Upper lobe of left lung (tissue), 6 donors: ENCODE measurements at places on chromosomes 2 and 18. TPM values are rescaled to one million over a fixed set of nuclear protein-coding genes. Genes with fewer than 3 reads are reported as not detected.

Gene DCC
- total RNA-seq = 3.1 TPM

- no peak for DNase-seq
Observed at GRCh38 chr2:217444932-217445331, 557.9 kb downstream of the TNS1 start.

GRCh38 chr18:78875016-78875777 lies 104.4 kb upstream of the SALL3 start:
- DNase-seq = no peak

Gene HOXD13
- total RNA-seq = not detected

GRCh38 chr2:222468346-222468745 lies 44.0 kb downstream of the SGPP2 start:
- no peak for DNase-seq

DNA sequence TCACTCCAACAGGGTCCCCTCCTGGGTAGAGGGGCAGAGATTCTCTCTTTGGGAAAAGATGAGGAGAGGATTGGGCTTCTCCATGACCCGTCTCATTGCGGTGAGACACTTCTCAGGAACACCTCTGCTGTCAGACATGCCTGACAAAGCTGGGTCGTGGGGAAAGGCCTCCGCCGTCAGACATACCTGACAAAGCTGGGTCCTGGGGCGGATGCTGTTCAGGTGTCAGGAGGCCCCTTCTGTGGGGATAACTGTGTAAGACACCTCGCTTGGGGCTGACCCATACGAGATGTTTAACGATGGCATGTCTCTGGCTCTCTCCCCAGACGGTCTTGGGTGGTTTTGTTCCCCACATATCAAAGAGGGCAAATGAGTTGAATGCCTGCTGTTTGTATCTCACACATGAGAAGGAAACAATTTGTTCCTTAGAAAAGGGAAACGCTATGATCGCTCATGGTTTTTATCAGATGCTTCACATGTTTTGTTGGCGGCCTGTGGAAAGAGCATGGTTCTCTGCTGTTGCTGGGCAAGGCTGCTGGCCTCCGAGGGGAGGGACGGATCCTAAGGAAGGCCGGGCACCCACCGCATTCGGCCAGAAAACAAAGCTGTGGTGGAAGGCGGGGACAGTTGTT lies 40.8 kb upstream of the PXDN start:
- DNase-seq = peak; percentile 15

Gene RESP18
- not detected for total RNA-seq

- no peak for DNase-seq
Observed at GRCh38 chr2:13030606-13031005, 313.9 kb downstream of the TRIB2 start.

Gene ALPG
- 1.7 TPM for total RNA-seq

Gene GALNT14
- 1.1 TPM for total RNA-seq

Gene CTAGE1
- total RNA-seq = not detected

Gene KIAA2012
- 7.3 TPM for total RNA-seq

Gene ALK
- total RNA-seq = 0.40 TPM

DNA sequence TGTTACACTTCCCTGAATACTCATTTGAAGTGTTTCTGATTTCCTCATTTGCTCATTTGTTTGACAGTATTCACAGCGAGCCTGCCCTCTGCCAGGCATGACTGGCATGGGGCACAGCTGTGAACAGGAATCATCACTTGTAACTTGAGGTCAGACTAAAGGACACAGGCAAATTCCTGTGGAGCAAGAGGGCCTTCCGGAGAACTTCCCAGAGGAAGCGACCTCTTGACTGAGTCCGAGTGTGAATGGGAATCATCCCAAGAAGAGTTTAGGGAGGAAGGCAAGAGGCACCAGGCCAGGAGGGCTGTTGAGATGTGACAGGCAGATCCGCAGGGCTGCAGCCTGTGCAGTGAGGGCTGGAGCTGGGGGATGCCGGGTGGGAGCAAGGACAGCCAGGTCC lies 45.4 kb downstream of the LIMS1 start:
- no peak for DNase-seq

GRCh38 chr2:232242316-232242715 lies 136.2 kb upstream of the ALPP start:
- DNase-seq = no peak

DNA sequence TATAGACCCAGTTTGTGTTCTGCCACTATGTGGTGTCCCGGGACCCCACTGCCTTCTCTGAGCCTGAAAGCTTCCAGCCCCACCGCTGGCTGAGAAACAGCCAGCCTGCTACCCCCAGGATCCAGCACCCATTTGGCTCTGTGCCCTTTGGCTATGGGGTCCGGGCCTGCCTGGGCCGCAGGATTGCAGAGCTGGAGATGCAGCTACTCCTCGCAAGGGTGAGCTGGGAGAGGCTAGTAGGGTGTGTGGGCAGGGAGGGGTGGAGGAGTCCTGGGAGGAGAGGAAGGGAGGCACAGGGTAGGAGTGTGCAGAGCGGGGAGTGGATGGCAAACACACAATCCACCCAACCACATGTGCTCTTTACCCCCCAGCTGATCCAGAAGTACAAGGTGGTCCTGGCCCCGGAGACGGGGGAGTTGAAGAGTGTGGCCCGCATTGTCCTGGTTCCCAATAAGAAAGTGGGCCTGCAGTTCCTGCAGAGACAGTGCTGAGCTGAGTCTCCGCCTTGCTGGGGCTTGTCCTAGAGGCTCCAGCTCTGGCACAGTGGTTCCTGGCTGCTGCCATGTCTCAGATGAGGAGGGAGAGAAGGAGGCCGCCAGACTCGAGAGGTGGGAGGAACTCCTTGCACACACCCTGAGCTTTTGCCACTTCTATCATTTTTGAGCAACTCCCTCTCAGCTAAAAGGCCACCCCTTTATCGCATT lies 16.9 kb downstream of the PRKAG3 start:
- DNase-seq = no peak

Gene UPP2
- not detected for total RNA-seq

Gene RAX
- not detected for total RNA-seq

GRCh38 chr18:55287149-55287806 lies 300.7 kb downstream of the TCF4 start:
- DNase-seq = no peak

- DNase-seq = peak; percentile 89
Observed at GRCh38 chr2:171522788-171523087, 464 bp downstream of the CYBRD1 start.

DNA sequence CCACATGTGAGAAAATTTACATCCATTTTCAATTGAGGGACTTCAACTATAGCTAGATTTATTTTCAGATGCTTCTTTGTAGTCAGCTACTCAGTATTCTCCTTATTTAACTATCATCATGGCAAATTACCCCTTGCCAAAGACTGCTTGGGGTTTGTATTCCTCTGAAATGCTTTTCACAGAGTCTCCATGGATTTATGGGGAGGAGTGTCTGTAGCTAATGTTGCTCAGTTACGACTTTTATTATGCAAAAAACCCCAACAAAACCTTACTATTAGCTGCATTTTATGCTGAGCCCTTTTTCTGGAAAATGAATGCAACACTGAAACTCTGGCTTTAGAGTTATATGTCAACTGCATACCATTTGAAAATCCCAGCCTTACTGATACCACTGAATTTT lies 78.6 kb downstream of the RFTN2 start:
- DNase-seq = no peak

Gene ADD2
- under 0.01 TPM for total RNA-seq

DNA sequence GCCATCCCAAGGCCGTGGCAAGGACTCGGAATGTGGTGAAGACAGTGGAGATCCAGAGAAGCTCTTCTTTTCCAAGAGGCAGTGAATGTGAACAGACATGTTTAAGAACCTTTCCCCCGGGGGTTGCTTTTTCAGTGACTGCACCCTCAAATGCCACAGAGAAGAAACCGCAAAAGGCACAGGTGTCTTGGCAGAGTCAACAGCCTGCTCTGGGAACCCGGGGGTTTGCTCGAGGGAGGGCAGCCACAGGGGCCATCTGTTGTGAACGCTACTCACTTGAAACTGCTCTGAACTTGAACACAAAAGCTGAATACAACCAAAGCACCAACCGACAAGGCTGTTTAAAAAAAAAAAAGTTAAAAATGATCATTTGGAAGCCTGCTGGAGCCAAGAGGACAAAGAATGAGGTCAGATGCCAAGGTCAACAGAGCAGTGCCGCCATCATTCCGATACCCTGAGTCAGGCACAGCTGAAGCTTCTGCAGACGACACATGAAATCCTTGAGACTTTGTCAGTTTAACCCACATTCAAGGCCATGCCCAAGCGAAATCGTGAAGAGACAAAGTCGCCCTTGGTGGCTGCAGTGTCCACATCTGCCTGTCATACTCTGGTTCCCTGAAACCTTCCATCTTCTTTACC lies 47.4 kb downstream of the PSMG2 start:
- no peak for DNase-seq

Gene DSC1
- total RNA-seq = not detected

DNA sequence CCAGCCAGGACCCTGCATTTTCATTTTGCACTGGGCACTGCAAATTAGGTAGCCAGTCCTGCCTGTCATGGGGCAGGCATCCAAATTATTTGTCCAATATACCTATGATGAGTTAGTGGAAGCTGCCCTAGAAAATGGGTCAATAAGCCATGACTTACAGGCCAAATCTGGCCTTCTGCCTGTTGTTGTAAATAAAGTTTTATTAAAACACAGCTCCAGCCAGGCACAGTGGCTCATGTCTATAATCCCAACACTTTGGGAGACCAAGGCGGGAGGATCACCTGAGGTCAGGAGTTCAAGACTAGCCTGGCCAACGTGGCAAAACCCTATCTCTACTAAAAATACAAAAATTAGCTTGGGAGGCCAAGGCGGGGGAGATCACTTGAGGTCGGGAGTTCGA lies 8.3 kb downstream of the AP1S3 start:
- DNase-seq = no peak

GRCh38 chr2:200064879-200065278 lies 109.5 kb downstream of the MAIP1 start:
- no peak for DNase-seq

GRCh38 chr2:154527962-154528361 lies 170.5 kb upstream of the KCNJ3 start:
- DNase-seq = no peak

DNA sequence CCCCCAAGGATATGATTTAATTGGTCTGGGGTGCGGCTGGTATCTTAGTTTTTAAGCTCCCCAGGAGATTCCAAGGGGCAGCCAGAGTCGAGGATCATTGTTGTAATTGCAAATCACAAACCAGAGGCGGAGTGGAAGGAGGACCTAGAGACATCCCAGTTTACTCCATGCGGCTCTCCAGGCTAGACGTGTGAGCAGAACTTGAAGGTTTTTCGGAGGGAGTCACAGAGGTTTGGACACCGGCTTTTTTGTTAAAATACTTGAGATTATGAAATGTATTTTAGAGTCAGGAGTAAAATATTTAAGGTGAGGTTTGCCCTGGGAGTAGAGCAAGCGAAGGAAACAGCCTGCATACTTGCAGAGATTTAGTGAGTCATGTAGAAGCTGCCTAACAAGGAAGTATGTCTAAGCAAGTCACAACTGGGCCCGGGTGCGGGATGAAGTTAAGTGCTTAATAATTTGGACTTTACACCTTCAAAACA lies 39.5 kb downstream of the TGOLN2 start:
- DNase-seq = no peak

DNA sequence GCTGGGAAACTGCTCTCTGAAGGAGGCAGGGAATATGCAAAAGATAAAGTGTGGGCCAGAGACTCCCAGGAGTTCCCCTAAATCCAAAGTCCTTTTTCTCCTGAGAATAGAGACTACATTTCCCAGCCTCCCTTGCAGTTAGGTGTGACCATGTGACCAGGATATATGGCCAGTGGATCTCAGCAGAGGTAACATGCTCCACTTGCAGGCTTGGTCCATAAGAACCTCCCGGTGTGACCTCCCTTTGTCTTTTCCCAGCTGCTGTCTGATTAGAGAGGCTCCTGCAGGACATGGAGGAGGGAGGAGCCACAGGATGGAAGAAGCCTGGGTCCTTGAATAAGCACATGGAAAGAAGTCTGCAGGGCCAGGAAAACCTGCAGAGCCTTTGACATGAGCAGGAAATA lies 76.2 kb downstream of the TGFA start:
- DNase-seq = no peak

Gene SLC23A3
- total RNA-seq = 2.5 TPM

Gene SKOR2
- total RNA-seq = not detected

Gene TRABD2A
- total RNA-seq = 7.6 TPM

Gene DNAJC27
- 4.9 TPM for total RNA-seq

Gene C18orf54
- 0.91 TPM for total RNA-seq

GRCh38 chr18:25518716-25519053 lies 166.7 kb upstream of the ZNF521 start:
- DNase-seq = no peak

DNA sequence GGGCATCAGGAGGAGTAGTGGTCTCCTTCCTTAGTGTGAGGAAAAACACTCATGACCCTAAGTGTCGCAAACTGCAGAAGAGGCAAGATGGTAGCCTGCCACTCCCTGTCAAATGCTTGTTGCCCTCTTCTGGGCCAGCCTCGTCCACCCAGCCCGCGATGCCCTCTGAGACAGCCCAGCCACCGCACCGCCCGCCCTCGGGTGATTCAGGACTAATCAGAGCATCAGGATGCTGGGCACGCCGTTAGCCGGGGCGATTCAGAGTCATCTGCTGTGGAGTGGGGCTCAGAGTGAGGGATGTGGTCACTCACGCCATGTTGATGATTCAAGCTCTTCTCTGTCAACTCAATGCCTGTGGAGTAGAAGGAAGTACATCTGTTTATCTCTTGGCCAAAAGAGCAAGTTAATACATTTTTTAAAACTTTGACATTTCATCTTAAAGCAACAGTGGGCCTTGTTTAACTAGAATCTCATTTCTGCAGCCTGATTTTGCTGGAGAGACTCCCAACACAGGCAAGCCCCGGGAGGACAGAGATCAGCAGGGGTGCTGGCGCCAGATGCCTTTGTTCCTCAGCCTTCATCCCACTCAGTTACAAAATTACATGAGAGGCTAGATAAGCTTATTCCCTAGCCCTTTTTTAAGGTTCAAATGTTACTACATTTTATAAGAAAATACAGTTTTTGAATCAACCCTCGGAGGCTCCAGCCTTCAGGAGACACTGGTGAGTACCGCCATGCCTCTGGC lies 79.0 kb downstream of the TMEM18 start:
- no peak for DNase-seq

Gene PARD6G
- 1.4 TPM for total RNA-seq

DNA sequence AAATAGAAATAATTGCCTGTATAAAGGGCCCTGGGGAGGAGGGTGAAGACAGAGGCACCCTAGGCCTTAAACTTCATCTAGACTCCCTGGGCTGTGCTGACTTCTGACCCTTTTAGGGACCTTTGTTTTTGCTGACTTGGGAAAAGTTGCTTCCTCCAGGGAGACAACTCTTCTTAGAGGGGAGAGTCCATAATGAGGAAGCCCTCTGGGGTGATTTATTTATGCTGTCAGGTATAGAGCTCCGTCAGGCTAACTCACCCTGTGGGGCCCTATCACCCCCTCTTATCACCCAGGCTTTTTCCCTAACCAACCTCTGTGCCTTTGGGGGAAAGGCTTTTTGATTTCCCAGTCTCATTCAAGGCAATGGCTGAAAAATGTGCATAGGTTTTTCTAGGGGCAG lies 8.1 kb downstream of the ONECUT2 start:
- DNase-seq = no peak

Gene WNT10A
- total RNA-seq = 0.59 TPM

- DNase-seq = no peak
Observed at GRCh38 chr2:46923041-46923528, 7.5 kb upstream of the MCFD2 start.

Gene CYS1
- total RNA-seq = 7.6 TPM

Gene ERMN
- total RNA-seq = 5.2 TPM

Gene TRIB2
- 104 TPM for total RNA-seq

- peak; percentile 30 for DNase-seq
Observed at GRCh38 chr2:3349211-3349693, 28.4 kb downstream of the EIPR1 start.

GRCh38 chr2:157820193-157820592 lies 55.9 kb downstream of the ACVR1 start:
- no peak for DNase-seq

Gene CASP8
- total RNA-seq = 81.7 TPM

GRCh38 chr2:104092886-104093285 lies 761.0 kb upstream of the POU3F3 start:
- no peak for DNase-seq
